Activated CD4-positive, alpha-beta T cell treated with anti-CD3 and anti-CD28 coated beads for 48 hours (primary cell): ENCODE measurements at places on chromosomes 4 and X.
A peak's percentile ranks its signal among the peaks of the same experiment; 100 is the strongest.

DNA sequence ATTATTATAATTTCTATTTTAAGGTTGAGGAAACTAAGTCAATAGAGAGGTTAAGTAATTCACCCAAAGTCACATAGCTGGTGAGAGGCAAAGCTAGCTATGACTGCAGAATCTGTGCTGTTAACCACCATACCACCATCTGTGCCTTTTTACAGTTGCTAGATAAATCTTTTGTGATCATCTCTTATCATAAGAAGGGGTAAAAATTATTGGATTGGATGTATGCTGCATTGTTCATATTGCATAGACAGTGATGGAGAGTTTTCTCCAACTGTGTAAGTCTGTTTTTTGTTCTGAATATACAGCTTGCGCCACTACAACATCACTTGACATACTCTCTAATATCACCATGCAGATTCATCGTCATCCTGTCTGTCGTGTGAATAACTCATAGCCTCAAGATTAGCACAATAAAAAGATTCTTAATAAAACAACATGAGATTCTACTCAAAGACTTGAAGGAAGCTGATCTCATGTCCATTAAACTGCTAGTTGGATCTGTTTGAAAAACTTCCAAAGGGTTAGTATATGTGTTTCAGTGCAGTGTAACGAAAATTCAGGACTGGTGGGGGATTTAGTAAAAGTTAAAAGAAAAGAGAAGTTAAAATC, 495.9 kb downstream of the SPRY1 start:
- DNase-seq, result no peak

DNA sequence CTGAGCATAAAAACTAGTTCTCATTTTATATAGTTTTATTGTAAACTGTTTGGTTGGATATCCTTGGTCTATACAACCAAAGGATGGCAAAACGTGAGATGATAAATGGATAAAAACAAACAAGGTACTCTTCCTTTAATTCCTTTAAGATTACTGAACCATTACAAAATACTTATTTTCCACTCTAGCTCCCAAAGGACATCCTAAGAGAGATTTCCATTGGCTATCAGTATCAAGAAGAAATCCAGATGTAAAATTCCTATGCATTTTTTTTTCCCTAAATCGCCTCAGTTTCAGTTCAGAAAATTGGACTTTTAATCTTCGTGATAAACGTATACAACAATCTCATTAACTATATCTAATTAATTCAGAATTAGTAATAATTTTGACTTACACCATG, 2.3 kb downstream of the FBXL5 start:
- no peak for DNase-seq

DNA sequence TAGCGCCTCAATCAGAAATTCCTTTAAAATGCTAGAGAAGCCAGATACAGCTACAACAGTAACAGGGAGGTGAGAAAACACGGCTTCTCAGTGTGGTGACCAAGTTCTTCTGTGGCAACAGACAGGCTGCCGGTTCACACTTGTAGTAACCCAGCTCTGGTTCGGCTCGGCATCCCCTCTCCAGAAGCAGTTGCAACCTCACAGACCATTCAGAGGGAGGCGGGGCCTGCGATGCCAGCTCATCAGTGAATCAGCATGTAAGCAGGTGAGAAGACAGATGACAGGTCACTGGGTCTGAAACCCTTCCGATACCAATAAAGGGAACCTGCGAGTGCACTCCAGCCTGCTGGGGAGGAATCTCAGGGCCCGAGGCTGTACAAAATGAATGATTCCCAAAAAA, 251.0 kb downstream of the KCNIP4 start:
- peak; percentile 10 for DNase-seq

- DNase-seq, result no peak
These were observed 17.4 kb downstream of the MFAP3L start for GRCh38 chr4:170008801-170009200.

DNA sequence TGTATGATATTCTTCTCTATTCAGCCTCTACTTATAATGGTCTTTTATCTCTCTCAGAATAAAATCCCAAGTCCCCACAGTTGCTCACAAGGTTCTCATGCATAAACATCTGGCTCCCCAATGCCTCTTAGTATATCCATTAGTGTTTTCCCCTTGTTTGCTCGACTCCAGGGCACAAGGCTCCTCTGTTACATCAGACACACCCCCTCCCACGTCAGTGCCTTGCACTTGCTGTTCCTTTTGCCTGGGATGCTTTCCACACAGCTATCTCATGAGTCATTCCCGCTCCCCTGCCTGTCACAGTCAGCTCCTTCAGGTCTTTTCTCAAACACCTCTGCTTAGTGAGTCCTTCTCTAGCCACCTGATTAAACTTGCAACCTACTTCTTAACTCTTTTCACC, 260.2 kb downstream of the IL1RAPL1 start:
- DNase-seq, result no peak

DNA sequence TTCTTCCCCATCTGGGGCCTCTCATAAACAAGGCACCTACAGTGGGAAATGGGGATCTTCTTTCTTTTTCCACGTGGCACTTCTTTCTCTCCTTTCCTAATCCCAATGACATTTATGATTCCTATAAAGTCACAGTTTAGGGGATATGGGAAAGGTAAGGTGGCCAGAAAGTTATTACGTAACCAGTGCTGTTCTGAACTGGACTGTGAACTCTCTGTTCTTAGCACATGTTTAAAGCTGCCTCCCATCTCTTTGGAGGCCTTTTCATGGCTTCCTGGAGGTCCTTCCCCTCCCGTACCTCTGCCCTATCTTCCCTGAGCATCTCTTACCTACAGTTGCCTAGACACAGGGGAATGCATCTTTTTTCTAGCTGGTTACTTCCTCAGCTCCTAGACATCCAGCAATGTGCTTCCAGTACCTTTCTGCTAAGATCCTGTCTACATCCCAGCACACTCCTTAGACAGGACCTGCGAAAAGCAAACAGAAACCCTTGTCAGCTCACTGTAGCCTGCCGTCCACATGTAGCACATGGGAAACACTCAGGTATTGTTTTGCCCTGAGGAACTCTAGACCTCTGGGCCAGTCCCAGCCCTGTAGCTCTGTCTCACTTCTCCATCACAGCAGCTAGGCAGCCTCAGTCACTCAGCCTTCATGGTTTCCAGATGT, 195.4 kb downstream of the NWD2 start:
- DNase-seq, result no peak

DNA sequence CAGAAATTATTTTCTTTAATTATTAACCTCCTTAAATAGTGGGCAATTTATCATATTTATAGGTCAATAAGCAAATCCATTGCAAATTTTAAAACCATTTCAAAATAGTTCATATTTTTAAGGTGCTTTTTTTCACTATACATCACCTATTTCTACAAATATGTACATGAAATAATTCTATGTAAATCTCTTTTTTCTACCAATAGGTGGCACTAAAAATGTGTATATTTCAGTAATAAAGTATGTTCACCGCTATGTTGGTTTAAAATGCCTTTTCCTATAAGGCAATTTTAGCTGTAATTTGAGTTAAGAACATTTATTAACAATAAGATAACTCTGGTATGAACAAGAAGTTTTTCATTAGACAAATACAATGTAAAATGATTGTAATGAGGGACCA, 672.2 kb downstream of the KCTD8 start:
- no peak for DNase-seq

DNA sequence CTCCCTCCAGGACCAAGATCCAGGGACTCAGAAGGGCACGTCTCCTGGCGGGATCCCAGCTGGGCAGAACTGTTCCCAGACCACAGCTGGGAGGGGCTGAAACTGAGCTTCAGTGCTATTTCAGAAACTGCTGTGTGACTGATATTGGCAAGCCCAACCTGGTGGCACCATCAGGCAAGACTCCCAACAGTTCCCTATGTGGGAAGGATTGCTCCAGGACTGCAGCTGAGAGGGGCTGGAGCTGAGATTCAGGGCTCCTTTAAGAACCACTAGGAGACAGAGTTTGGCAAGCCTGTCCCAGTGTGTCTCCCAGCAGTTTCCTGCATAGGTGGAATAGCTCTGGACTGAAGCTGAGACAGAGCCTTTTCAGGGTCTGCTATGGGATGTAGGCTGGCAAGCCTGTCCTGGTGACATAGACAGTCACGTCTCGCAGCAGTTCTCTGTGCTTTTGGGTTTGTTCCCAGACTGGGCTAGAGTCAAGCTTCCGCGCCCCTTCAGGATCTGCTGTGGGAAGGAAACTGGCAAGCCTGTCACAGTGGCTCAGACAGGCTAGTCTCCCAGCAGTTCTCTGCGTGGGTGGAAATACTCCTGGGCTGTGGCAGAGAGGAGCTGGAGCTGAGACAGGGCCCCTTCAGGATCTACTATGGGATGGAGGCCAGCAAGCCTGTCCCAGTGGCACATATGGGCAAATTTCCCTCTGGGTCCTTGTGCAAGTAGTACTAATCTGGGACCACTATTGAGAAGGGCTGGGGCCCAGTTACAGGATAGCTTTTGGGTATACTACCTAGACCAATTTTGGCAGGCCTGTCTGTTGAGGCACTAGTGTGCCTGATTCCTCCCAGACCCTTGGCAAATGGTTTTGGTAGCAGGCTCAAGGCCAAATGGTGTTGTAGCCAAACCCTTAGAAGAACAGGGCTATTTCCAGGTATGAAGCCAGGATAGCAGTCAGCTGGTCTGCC, 20.2 kb upstream of the MED14 start:
- DNase-seq, result no peak

DNA sequence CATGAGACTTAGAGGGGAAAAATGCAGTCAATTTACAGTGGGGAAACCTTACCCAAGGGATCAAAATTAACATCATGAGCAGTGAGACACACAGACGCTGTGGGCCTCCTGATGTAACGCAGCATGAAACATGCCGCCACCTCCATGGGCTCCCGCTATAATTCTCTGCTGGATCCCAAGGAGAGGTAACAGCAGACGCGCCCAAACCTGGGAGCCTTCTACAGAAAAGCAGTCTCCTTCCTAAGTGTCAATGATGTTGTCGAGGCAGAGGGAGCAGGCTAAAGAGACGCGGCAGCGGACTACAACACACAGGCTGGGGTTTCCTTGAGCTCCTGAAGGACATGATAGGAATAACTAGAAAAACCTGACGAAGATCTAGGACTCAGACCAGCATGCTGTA, 142.3 kb downstream of the AFAP1 start:
- no peak for DNase-seq

DNA sequence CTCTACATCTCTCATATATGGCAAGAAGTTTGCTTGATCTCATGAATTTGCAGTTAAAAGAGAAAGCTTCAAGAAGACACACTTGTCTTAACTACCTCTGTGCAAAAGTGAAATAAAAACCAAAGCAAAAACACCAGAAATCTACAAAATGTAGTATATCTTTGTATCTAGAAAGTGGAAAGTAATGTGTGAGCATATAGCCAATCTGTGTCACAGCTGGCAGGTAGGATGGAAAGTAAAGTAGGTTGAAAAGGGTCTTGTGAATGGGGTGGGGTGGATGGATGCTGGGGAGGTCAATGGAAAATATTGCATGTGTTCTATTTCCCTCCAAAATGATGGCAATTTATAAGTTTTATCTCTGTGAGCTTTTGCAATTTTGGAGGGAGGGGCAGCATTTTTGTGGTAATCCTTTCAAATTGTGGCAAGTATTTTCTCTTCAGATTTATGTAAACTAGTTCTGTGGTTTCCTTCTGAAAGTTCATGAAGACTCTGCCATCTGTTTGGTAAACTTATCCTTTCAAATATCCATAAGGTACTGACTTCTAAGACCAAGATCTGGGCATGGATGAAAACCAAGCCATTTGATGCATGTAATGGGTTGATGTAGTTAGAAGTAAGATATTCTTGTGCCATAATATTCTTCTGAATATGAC, 215.9 kb upstream of the GIMD1 start:
- no peak for DNase-seq

GRCh38 chrX:1453951-1454785, 1.5 kb upstream of the ASMTL start:
- peak; percentile 96 for DNase-seq

DNA sequence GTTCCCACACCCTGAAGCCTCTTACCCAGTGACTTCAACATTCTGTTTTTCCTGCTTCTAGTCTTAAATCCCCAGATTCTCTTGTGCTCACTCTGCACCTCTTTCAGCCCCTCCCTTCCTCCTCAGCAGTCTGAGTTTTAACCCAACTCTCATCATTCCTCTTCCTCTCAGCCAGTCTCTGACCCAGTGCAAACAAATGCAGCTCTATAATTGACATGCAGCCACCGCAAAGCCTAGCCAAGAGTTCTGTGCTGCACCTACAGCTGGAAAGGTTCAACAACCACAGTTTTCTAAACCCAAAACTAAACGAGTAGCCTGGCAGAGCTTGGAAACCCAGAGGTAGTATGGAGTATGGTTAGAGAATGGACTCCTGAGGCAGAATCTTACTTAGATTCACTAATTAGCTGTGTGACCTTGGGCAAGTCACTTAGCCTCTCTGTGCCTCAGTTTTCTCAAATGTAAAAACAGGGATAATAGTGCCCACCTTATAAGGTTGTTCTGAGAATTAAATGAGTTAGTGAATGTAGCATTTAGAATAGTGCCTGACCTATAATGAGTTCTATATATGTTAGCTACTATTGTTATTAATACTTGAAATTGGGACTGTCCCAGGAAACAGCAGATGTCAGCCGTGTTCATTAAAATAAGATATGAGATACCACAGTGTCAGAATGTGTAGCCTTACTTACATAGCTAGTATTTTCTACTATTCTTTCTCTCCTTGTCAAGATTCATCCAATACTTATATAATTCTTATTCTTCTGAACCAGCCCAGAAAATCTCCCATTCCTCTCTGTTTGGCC, 3.5 kb downstream of the TMEM154 start:
- no peak for DNase-seq

- DNase-seq, result no peak
These were observed 403.8 kb downstream of the FSTL5 start for GRCh38 chr4:161760008-161760407.

DNA sequence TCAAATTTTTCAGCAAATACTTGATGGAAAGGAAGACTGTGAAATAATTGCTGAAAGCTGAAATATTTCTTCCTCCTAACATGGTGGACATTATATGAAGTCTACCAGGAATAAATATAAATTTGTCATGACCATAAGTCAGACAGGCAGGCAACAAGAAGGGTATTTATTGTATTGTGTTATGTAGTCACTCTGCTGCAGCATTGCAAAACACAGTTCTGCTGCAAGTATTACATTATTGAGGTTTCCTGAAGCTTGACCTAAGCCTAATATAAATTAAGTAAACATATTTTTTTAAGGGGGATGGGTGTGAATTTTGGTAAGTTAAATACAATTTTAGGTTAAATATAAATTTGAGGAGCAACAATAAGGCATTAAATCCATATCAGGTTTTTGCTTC, 60.2 kb upstream of the MAOA start:
- no peak for DNase-seq
